Stimulated activated CD4-positive, alpha-beta T cell treated with anti-CD3 and anti-CD28 coated beads, Interleukin-1b, Interleukin-23, amount 100 ng/mL, for 1 hour (primary cell): ENCODE measurements at places on chromosomes 4 and X.

GRCh38 chr4:41285864-41286235 is 29.1 kb downstream of the UCHL1 start:
- DNase-seq, result no peak

- no peak for DNase-seq
Observed at GRCh38 chr4:150994721-150995120, 20.4 kb downstream of the LRBA start.

- DNase-seq, result no peak
Observed at GRCh38 chr4:122584519-122584918, 36.3 kb downstream of the IL21 start.

DNA sequence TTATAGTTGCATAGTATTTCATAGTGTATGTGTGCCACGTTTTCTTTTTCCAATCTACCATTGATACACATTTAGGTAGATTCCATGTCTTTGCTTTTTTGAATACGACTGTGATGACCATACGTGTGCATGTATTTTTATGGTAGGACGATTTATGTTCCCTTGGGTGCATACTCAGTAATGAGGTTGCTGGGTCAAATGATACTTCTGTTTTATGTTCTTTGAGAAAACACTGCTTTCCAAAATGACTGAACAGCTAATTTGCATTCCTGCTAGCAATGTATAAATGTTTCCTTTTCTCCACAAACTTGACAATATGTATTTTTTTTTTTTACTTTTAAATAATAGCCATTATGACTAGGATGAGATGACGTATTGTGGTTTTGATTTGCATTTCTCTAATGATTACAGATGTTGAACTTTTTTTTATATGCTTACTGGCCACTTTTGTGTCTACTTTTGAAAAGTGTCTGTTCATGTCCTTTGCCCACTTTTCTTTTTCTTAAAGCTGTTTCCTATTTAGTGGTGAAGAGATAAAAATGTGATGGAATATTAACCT is 969.5 kb upstream of the NDST4 start:
- DNase-seq, result no peak

DNA sequence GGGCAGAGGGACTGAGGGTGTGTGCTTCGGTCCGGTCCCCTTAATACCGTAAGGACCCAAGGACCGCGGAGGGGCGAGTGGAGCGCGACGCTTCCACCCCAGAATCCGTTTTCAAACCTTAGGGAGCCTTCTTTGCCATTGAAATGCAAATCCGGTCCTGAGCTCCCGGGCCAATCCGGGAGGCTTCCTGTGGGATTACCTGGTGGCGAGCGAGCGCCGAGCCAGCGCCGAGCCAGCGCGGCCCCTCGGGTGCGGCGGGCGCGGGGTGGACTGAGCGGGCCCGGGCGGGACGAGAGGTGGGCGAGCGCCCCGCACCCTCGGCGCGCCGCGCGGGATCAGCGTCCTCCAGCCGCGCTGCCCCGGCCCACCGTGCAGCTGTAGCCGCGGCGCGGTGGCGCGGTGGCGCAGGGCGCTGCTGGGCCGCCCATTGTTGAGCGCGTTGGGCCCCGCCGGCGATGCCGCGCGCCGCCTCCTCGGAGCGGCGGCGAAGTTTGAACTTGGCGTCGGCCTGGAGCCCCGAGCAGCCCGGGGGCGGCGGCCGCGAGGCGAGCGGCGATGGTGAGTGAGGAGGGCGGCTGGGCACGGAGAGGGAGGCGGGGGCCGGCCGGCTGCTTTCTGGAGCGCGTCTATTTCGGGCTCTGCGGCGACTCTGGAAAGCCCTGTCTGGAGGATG is 208.7 kb downstream of the SOWAHB start:
- DNase-seq, result no peak

GRCh38 chr4:170940043-170940724 is 850.4 kb upstream of the AADAT start:
- no peak for DNase-seq

GRCh38 chrX:122582280-122582974 is 601.7 kb upstream of the GRIA3 start:
- DNase-seq, result no peak

DNA sequence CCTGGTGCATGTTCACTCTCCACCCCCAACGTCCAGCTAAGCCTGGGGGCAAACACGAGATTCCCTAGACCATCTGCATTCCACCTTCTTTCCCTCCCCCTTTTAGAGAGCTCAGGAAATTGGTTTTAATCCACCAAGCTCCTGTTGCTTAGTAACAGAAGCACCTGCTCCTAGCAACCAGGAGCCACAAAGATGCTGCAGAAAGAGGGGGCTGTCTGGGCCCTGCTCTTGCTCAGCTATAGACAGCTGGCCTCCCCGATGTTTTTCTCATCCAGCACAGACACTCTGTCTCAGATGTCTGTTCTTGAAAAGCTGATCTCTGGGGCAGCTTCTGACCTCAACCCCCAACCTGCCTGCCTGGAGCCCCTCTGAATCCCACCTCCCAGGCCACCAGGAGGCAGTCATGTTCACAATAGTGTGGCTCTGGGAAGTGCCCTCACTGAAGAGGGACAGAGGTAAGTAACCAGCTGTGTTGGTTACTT is 71.5 kb downstream of the SLC16A2 start:
- DNase-seq, result no peak

GRCh38 chr4:138310991-138311390 is 68.8 kb upstream of the SLC7A11 start:
- DNase-seq, result no peak

DNA sequence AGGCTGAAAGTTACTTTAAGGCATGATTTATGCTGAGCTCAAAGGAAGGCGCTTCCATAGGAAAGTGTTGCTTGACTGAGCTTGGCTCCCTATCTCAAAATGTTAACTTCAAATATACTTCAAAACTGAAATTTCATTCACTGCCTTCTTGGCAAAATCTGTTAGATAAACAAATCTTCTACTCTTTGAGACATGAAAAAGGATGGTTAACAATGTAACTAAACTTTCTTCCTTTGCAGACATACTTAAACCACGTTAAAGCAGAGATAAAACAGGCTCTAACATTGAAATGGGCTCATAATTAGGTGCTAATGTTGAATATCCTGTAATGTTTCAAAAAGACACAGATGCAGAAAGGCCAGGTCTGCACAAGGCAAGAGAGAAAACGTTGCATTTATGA is 110.4 kb downstream of the AMELX start:
- DNase-seq, result no peak

DNA sequence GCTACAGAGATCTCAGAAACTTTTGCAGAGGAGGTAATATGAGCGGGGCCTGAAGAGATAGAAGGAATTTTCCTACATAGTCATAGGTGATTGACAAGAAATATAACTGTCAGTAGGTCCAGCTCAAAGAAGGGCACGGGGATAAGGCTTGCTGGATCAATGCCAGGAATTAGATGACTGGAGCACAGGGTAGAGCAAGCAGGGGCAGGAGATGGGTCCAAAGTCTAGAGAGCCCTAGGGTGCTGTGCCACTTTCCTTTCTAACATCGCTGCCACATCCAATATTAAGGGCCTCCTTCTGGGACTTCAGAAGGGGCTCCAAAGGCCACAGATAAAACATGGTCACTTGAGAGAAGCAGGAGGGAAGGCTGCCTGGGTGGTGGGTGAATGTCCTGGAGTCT is 402.2 kb downstream of the MID1IP1 start:
- no peak for DNase-seq

DNA sequence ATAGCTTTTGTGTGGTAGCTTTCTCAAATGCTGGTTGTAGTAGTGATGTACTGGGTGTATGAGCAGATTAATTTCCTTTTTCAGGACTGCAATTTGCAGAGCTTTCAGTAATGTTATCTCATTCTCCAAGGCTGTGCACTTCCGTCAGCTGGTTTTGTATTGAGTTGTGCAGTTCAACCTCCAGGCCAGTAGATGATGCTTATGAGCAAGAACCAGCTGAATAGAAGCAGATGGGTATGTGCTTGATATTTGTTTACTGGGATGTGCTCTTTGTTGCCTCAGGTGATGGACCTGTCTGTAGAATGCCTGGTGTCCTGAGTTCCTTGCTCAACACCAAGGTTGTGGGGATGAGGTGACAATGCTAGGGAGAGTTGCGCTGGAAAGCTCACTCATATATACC is 462.8 kb downstream of the PCDH18 start:
- DNase-seq, result no peak

DNA sequence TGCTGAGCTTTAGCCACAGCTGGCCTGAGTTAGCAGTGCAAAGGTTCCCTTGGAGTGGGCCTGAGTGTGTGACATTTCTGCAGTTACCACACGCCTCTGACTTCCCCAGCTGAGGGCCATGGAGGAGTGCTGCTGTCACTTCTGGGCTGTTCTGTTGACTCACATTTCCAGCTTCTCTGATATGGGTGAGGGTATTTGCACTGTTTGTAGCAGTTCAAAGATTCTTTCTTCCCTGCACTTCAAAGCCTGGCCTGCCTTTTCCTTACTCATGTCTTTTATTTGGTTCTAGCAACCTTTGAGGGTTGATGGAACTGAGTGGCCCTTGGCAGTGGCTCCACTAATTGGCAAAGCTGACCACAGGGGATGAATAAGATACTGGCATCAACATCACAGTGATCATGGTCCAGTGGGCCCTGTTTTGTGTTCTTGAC is 26.4 kb upstream of the SCML1 start:
- no peak for DNase-seq

DNA sequence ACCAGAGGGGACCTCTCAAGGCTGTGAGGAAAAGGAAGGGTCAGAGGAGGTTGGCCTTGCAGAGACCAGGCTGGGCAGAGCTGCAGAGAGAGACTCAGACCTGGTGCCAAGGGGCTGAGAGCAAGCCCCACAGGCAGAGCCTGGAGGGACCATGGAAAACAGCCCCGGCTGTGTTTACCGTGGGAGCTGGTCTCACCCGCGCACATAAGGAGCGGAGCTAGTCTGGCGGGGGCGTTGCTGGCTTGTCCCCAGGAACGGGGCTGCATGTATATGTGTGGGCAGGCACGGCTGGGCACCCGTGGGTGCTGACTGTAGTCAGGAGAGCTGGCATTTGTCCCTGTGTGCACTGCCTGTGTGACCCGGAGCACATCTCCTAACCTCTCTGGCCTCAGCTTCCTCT is 45.7 kb downstream of the C4orf50 start:
- DNase-seq, result no peak

DNA sequence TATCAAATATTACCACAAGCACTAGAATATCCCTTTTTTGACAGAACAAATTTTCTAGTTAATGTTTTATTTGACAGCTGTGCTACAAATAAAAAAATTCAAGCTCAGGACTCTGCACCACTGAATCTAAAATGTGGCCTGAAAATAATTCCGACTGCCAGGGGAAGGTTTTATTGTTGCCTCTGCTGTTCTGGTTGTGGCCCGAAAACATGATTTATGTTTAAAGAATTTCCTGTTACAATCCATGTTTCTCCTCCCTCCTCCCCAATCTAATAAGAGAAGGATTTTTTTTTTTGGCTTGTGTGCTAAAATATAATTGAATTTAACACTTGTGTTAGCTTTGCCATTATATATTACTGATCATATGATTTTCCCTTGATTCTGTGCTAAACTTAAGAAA is 227.8 kb downstream of the DCLK2 start:
- no peak for DNase-seq

- no peak for DNase-seq
Observed at GRCh38 chr4:70371987-70372386, 10.9 kb upstream of the SMR3B start.

DNA sequence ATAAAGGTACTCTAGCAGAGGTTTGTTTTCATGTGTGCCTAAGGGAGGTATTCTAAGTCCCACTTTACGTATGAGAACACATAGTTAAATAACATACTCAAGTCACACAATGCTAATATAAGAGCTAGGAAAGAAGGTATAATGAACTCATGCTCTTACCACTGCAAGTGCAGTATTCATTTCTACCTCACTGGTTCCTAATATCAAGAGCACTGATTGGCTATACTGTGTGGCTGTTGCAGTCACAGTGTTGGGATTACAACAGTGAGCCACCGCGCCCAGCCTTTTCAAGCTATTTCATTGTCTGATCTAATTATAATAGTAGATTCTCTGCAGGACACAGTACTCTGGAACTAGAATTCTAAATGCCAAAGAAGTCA is 84.0 kb downstream of the PDS5A start:
- no peak for DNase-seq

DNA sequence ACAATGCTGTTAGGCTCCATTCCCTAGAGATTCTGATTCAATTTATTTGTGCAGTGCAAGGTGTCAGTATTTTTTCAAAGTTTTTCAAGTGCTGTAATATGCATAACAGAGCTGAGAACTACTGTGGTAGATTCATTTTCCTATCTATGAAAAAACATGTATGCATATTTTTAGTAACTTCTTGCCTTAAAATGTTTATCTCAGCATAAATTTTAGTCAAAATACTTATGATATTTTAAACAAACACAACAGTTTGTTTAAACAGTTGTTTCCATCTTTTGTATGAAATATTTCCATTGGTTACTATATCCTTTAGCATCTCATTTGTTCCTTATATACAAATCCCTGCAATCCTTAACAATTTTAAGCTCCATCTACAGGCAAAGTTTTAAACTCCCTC is 624.8 kb upstream of the ADGRL3 start:
- DNase-seq, result no peak

- DNase-seq, result no peak
Observed at GRCh38 chr4:48133669-48134068, 381 bp downstream of the TXK start.

- DNase-seq, result no peak
Observed at GRCh38 chrX:71282514-71283402, 677 bp upstream of the NONO start.

DNA sequence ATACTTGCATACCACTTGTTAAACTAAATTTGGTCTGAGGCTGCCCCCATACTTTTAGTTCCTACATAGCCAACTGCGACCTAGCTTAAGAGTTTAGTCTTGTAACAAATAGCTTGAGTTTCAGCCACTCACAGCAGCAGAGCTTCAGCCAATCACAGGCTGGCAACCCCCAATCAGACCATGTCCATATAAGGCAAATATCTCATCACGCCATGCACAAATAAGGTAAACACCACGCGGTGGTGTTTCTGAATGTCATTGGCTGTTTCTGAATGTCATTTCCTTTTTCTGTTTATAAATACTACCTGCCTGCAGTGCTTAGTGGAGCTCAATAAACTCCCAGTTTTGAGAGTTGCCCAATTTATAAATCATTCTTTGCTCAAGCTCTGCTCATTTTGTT is 143.1 kb upstream of the MAD2L1 start:
- no peak for DNase-seq
